ENCODE measurements at places on chromosomes 7 and 10.
A peak's percentile ranks its signal among the peaks of the same experiment; 100 is the strongest.

- DNase-seq, result no peak
These were observed 2.6 kb upstream of the OPN4 start for GRCh38 chr10:86651631-86652331.

- no peak for DNase-seq
These were observed 118.2 kb downstream of the ZNF248 start for GRCh38 chr10:37739181-37739580.

- peak; percentile 42 for DNase-seq
These were observed 977 bp downstream of the TMEM248 start for GRCh38 chr7:66921918-66922486.

DNA sequence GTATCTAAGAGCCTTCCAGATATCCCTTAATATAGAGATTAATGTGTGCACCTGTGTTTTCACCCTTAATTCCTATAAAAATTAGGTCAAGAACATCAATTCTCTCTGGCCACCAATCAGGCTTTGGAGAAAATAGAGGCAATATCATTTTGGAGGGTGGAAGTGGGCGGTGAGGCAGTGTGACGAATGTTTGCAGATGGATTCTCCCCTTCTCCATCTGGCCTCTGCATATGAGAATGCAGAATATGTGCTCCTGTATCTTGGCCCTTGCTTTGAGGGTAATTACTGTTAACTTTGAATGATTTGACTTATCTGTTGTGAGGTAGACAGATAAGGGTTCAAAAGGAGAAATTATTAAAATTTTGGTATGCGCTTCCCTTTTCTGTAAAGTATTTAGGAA lies 304.0 kb upstream of the NPSR1 start:
- DNase-seq, result no peak

DNA sequence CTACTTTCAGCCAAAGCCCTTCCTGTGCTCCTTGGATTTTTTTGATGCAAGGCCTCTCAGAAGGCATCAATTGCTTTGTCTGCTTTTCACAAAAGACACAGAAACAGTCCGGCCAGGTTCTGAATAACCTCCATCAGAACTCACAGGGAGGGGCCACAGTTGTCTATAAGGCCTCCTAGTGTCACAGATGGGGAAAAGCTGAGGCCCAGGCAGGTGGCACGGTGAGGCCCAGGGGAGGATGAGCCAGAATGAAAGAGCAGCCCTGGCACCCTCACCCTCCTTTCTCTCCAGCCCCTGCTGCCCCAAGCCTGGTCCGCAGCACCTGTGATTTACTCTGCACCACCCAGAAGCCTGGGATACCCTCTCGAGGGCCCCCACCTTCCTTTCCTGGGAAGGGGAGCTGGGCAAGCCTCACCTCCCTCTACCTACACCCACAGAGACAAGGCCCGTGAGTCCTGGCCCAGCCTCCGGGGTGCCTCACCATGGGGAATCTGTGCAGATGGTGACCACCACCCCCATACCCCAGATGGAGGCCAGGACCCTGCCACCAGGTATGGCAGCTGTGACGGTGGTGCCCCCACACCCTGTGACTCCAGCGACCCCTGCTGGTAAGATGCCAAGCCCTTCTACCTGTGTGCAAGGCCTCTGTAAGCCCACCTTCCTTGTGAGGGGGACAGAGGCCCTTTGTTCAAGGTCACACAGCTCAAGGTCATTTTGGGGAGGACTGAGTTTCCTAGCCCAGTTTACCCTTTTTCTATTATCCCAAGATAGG lies 26.2 kb upstream of the ZNF467 start:
- peak; percentile 79 for DNase-seq

DNA sequence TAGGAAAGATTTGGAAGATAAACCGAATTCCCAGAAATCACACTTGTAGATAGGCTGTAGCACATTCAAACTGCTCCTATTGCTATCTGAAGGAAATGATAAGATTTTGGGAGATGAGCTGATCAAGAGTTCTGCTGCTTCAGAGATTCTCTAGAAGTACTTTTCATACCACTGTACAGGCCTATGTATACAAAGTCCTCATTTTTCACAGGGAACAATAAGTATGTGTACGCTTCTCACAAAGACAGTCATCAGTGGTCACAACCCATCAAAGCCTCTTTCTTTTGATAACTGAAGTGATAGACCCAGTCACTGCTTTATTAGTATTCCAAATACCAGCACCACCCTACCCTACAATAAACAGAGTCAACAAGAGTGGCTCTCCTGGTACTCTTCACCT lies 15.6 kb upstream of the SEPTIN7 start:
- DNase-seq, result no peak

GRCh38 chr7:6276911-6277408 lies 4.5 kb upstream of the CYTH3 start:
- no peak for DNase-seq

GRCh38 chr10:71218046-71218650 lies 5.8 kb downstream of the UNC5B start:
- no peak for DNase-seq

Measured in stimulated activated CD8-positive, alpha-beta memory T cell treated with anti-CD3 and anti-CD28 coated beads, Interleukin-4, amount 100 ng/mL, for 48 hours (primary cell).